CD4-positive, CD25-positive, alpha-beta regulatory T cell (primary cell): ENCODE measurements at places on chromosomes 7 and 10. TPM values are rescaled to one million over a fixed set of nuclear protein-coding genes. Genes with fewer than 3 reads are reported as not detected.

The C10orf62 gene
- total RNA-seq: not detected

The CHST3 gene
- not detected for total RNA-seq

The CFAP69 gene
- not detected for total RNA-seq

The FRMPD2 gene
- not detected for total RNA-seq

The PRSS1 gene
- total RNA-seq: not detected

The NACAD gene
- 0.07 TPM for total RNA-seq

The VWA2 gene
- total RNA-seq: 0.12 TPM

The SPDYE2 gene
- total RNA-seq: 0.39 TPM

The NPSR1 gene
- not detected for total RNA-seq

The TMED4 gene
- total RNA-seq: 97.5 TPM

The SFRP4 gene
- not detected for total RNA-seq

The FHIP2A gene
- total RNA-seq: 85.5 TPM

The NOS3 gene
- 10.7 TPM for total RNA-seq

The CLDN3 gene
- total RNA-seq: not detected

The FFAR4 gene
- total RNA-seq: not detected

The DENND10 gene
- total RNA-seq: 82.6 TPM
